Kidney tubule cell (primary cell): ENCODE measurements at places on chromosomes 12 and 14.

- peak; percentile 59 for DNase-seq
Measured at GRCh38 chr14:30283822-30284446, 275.0 kb upstream of the G2E3 start.

GRCh38 chr12:128587918-128588317, 235.8 kb downstream of the SLC15A4 start:
- no peak for DNase-seq

DNA sequence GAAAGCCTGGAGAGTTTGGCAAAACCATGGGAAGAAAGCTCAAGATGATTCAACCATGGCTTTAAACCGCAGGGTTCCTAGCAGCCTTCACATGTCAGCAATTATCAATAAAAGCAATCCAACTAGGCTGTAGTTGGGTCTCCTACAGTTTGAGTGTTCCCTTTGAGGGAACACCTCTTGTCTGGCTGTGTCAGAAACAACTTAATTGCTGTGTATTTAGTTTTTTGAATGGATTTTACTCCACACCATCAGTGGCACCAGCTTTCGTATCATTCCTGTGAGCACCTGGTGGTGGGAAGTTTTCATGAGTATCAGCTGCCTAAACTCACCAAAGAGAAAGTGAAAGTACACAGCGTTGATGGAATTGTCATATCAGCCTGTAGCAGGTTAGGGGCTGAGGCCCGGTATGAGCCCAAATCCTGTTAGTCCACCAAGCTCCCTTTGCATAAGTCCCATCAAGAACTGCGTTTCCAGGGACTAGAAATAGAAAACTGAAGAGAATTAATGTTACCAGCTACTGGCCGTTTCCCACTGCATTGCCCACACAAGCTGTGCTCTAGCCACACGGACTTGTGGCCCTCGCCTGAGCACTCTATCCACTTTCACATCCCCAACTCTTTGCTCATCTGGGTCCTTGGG, 10.9 kb upstream of the IL26 start:
- DNase-seq, result peak; percentile 27

GRCh38 chr12:89697296-89697695, 11.3 kb downstream of the ATP2B1 start:
- no peak for DNase-seq

DNA sequence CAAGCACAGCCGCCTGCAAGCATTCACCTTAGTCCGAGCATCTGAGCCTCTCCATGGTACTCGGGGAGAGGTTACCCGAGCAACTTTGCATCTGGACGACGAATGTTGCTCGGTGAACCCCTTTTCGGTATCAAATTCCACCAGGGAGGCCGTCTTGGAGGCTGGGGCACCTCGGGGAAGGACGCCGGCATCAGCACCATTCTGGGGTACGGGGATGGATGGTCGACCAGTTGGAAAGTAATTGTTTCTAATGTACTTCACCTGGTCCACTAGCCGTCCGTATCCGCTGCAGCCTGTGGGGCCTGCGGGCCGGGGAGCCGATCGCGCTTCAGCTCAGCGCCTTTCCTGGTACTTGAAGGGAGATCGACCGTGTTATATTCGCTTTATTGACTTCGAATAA, 161.7 kb upstream of the RTL1 start:
- no peak for DNase-seq

DNA sequence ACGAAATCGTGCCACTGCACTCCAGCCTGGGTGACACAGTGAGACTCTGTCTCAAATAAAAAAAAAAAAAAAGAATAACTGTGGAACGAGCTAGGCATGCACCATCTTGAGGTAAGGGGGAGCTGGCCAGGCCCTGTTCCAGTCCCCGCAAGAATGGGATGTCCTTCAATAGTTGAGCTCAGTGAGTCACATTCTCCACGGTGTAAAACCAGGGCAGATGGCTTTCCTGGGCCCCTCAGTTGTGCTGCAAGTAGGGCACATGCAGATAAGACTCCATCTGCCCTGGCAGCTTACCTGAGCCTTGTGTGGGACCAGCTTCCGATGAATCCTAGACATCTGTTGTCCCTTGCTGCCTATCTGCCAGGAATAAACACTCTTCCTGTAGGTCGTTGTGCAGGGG, 312.1 kb downstream of the VRK1 start:
- DNase-seq, result no peak

DNA sequence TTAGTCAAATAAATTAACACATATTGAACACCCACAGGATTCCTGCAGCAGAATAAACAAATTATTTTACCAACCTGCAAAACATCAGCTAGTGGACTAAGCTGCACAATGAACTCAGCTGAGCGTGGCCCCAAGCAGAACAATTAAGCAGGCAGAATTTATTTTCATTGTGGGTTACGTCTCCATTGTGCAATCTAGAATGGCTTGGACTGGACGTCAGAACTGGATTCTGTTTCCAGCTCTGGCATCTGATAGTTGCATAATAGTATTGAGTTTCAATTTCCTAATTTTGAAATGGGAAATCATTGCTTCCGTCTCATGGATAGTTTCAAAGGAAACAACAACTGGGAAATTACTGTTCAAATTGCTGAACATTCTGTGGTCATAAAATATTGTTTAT, 35.5 kb upstream of the RERG start:
- DNase-seq, result no peak

- no peak for DNase-seq
Measured at GRCh38 chr12:49020441-49020840, 1.9 kb upstream of the PRKAG1 start.

DNA sequence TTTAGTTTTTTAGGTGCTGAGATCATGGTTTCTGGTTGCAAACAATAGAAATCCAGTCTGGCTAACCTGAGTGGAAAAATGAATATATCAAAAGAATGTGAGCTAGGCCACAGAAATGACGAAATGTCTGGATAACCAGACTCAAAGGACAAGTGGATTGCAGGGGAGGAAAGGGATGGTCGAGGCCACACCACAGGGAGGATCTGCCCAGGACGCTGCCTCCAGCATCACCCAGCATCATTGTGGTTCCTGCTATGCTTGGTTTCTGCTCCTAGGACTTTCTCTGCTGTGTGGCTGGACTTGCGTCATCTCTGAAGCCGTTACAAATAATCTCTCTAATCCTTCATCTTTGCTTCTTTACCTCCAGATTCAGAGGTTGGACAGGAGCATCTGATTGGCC, 80.4 kb downstream of the TTC8 start:
- DNase-seq, result no peak

GRCh38 chr14:50212726-50213125, 18.7 kb downstream of the SOS2 start:
- no peak for DNase-seq

DNA sequence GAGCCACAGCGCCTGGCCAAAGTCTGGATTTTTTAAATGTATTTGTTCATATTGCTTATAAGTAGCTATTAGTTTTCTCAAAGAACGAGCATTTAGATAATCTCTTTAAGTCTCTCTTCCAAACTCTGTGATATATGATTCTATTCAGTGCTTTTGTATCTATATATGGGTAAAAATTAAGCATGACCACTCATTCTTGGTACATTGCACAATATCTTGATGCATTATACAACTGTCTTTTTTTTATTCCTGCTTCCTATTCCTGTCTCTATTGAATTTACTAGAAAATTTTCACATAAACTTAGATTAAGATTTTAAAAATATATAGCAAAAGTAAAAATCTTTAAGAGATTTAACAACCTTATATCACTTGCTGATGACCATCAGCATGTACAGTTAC, 29.1 kb downstream of the SOCS2 start:
- DNase-seq, result no peak

DNA sequence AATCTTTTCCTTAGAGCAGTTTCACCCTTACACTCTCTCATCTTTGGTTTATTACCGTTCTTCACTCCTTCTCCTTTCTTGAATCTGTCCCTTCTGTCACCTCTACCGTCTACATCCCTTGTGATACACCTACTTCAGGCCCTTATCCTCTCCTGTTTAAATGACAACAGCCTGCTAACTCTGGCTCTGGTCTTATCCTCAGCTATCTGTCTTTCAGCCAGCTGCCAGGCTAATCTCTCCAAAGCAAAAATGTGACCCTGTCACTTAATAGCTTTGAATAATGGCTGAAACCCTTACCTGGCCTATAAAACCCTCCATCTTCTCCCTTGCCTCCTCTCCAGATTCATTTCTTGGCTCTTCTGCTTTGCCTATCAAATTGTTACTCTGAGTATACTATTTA, 32.3 kb downstream of the BEST3 start:
- no peak for DNase-seq

DNA sequence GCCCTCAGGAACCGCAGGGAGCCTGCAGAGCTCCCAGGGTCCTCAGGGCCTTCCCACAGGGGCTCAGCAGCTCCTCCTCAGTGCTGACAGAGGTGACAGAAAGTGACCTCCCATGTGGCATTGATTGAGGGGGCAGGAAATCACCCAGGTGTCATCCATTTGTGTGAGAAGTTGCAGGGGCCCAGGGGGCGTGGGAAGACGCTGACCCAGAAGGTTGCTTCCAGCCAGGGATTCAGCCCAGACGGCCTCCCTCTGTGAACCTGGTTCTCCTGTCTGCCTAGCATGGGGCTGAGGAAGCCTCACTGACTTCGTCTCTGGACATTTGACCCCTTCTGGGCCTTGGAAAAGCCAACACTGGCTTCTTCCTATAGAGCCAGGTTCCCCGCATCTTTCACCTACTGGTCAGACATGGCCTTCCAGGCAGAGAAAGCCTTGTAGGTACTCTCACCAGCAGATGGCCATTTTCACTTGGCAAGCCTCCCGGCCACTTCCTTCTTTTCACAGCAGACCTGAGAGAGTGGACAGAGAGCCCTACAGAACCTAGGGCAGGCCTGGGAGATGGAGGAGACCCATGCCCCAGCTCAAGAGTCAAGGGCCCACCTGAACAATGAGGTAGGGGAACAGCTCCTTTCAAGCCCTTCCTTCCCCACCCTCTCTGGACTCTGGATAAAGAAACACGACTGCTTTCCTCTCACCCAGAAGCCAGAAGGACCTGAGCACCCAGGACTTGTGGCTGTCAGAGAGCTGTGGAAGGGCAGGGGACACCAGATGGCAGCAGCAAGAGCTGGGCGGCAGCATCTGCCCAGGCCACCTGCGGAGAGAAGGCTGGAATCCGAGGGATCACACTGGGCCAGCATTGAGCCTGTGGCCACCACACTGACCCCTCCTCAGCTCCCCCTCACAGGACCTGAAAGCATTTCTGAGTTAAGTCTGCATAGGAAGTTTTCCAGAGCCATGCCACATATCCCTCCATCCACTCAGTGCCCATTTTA, 377.8 kb downstream of the DPF3 start:
- peak; percentile 37 for DNase-seq

- no peak for DNase-seq
Measured at GRCh38 chr14:37729218-37729617, 133.8 kb downstream of the TTC6 start.

- no peak for DNase-seq
Measured at GRCh38 chr14:24055971-24056799, 4.4 kb downstream of the CARMIL3 start.

DNA sequence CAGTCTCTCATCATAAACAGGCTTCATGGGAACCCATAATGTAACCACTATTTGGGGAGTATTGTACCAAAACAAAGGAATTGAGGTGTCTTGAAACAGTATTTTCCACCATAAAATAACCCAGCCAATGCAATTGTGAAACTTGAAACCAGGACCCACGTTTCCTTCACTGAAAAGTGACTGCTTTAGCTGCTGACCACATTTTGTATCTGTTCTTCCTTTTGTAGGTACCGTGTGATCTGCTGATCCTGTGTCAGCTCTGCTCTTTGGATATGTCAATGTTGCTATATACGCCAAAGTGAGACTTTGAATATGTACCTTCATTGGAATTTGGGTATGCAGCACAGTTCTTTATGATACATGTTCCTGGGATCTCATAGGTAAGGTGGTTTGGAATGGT, 95.1 kb upstream of the CNTN1 start:
- DNase-seq, result no peak

DNA sequence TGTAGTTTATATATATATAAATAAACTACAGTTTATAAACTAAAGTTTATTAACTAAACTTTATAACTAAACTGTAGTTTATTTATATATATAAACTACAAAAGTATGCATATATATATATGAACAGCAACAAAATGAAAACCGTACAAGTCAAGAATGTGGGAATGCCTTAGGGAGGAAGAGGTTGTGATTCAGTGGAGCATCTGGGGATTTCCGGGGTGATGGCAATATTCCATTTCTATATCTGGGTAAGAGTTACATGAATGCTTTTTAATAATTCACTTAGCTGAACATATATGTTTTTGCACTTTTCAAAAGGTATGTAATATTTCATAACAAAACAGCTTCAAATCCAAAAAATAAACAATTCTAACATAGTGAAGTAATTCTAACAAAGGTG, 30.1 kb upstream of the CAND1 start:
- peak; percentile 24 for DNase-seq

DNA sequence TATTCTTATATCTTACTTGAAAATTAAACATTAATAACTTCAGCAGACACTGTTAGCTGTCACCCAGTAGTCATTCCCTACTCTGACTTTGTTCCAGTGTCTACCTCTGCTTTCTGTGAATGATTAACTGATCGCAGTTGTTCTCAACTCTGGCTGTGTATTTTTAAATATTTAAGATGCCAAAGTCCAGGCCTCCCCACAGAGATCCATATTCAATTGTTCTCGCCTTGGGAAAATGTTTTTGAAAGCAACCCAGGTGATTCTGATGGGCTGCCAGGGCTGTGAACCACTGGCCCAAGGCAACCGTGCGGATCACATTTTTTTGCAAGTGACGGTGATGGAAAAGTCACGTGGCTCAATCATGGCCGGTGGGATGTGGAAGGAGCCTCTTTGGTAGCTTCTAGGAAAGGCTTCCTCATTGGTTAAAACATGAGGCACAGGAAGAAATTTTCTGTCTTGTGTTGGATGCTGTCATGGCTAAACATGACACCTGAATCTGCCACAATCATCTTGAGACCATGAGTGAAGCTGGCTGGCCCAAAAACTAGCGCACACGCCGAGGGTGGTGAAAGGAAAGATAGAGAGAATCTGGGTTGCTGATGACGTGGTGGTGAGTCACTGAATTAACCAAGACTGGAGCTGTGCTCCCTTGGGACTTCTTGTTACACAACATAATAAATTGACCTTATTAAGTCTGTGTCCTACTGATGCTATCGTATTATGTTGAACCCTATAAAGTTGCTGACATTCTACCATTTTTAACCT, 37.2 kb downstream of the RDH12 start:
- DNase-seq, result peak; percentile 90

DNA sequence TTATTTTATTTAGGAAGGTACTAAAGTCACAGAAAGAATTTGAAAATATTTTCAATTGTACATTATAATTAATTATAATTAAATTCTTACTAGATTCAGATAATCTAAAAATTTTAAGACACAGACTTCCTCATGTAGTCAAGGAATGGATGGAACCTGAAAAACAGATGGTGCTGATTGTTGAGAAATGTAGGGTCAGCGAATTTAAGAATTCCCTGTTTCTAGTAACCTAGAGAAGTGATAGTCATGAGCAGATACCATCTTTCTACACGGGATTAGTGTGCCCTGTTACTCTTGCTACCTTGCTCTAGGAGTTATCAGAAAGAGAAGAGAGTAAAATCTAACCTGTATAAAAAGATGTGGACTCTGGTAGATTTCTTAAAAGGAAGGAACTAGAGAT, 37.5 kb upstream of the PTHLH start:
- no peak for DNase-seq

GRCh38 chr14:98236314-98236713, 1035.7 kb downstream of the BCL11B start:
- DNase-seq, result no peak
